Tibial artery (tissue), 4 donors: ENCODE measurements at places on chromosomes 5 and 9.
A peak's percentile ranks its signal among the peaks of the same experiment; 100 is the strongest.

DNA sequence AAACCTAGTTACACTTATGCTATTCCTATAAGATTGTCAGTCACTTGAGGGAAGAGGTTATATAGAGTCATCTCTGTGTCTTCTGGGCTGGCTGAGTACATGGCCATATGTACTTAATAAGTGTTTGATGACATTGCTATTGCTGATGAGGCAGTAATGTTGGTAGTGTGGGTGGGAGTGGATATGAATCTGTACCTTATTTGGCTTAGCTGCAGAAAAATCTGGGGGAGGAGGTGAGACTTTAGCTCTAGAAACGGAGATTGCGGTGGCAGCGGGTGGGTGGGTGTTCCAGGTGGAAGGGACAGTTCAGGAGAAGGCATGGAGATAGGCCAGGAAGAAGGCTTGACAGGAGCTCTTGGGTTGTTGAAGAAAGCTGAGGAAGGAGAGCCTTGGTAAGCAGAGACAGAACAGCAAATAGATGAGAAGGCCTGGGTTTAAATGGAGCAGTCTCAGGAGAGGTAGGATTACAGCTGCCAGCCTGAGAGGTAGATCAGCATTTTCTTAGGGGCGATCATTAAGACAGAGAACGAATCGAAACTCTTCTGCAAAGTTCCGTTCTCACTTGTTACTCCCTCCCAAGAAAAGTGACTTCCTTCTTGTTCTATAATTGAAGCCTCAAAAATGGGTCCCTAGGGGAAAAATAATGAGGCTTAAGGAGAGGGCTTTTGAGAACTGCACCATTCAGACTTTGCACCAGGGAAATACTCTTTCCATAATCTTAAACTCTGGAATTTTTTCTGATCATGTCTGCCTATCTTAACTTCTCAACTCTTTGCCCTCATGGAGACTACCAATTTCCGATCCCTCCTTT is 160.5 kb downstream of the UNC13B start:
- no peak overlapping the region for H3K27ac ChIP-seq
- H3K4me3 ChIP-seq = no peak overlapping the region
- DNase-seq = no peak
- H3K4me1 ChIP-seq = peaks cover 17% of the 10 kb centered on the region

- H3K36me3 ChIP-seq = no peaks in the 10 kb centered on the region
- H3K27me3 ChIP-seq = no peaks in the 10 kb centered on the region
- H3K4me3 ChIP-seq = no peak overlapping the region
These were observed 43.2 kb downstream of the BARX1 start for GRCh38 chr9:93911801-93912554.

DNA sequence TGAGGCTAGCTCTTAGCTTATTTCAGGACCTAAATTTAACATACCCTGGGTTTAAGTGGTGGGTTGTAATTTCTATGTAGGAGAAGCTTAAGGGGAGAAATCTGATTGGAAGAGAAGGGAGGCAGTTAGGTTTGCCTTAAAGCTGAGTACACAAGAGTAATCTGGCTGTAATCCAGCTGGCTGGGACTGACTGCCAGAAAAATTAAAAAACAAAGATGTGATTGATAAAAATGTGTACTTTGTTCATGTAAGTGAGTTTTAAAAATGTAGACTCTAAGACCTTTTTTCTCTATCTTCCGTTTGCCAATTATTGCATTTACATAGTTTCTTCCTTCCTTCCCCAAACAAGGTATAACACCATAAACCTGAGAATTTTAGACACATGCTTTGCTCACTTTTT is 17.5 kb upstream of the MSMP start:
- H3K4me1 ChIP-seq = peaks cover 20% of the 10 kb centered on the region
- DNase-seq = no peak
- H3K27me3 ChIP-seq = no peaks in the 10 kb centered on the region
- H3K36me3 ChIP-seq = no peaks in the 10 kb centered on the region

DNA sequence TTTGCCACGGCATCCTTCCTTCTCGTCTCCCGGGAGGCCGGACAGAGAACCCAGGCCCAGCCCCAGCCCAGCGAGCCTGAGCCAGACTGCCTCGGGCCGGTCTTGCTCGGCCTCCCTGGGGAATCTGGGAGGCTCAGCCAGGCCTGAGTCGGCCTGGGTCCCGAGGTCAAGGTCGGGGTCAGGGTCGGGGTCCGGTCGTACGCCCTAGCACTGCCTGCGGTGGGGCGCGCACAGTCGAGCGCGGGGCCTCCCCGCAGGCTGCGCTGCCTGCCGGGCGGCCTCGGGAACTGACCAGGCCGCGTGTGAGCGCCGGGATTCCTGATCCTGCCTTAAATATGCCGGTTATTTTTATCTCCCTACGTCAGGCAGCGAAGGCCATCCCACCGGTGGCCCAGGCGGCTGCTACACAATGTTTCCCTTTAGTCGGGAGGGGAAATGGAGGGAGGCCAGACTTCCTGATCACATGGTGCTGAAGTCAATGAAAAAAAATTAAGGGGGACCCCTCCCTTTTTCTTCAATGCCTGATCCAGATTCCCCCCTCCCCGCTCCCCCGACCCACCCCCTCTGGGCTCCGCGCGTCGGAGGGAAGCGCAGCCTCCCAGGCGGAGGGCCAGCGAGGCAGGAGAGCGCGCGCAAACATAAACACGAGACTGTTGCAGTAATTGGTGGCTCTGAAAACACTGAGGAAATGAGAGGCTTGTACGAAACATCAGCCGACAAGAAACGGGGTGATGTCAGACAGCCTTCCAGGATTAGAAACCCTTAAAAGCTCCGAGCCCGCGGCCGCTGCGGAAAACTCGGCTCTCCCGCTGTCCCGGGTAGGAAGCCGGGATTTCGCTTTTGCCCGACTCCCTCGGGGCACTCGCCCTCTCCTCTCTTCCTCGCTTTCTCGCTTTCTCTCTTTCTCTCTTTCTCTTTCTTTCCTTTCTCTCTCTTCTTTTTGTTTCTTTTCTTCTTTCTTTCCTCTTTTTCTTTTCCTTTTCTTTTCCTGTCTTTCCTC is 148.2 kb upstream of the KLF4 start:
- no peaks in the 10 kb centered on the region for H3K27me3 ChIP-seq
- peak overlapping the region; percentile 96 for H3K27ac ChIP-seq
- peaks cover 11% of the 10 kb centered on the region for H3K4me1 ChIP-seq
- H3K4me3 ChIP-seq = peak overlapping the region; percentile 46
- no peaks in the 10 kb centered on the region for H3K36me3 ChIP-seq

DNA sequence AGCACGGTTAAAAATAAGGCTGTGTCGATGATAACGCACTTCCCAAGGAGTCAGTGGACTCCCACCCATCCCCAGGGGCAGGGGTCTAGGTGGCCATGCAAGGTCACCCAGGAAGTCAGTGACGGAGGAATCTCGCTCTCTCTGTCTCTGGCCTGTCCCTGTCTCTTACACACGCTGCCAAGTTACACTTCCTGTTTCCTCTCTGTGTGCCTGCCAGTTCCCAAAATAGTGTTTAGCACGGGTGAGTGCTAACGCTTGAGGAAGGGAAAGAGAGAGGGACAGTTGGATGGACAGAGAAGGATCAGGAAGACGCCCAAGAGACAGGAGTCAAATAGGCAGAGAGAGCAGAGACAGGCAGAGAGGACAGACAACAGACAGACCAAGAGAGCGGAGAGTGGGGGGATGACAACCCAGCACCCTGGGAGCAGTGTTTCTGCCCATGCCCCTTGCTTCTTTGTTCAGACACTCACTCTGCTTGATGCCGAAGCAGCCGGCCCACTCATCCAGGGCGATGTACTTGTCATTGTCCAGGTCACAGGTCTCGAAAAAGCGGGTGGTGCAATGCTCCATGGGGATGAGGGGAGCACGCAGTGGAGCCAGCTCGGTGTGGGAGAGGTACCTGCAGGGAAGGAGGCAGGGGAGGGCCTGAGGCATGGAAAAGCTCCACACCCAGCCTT is 23.0 kb downstream of the SPARC start:
- peaks cover 64% of the 10 kb centered on the region for H3K36me3 ChIP-seq
- H3K4me3 ChIP-seq = no peak overlapping the region
- H3K27ac ChIP-seq = peak overlapping the region; percentile 91
- peak; percentile 82 for DNase-seq

GRCh38 chr5:81748556-81748955 is 2.3 kb downstream of the SSBP2 start:
- DNase-seq = no peak
- H3K27ac ChIP-seq = peak overlapping the region; percentile 95
- H3K27me3 ChIP-seq = no peaks in the 10 kb centered on the region
- H3K36me3 ChIP-seq = no peaks in the 10 kb centered on the region
- peak overlapping the region; percentile 99 for H3K4me3 ChIP-seq
- H3K4me1 ChIP-seq = peaks cover 19% of the 10 kb centered on the region
